Activated naive CD4-positive, alpha-beta T cell treated with anti-CD3 and anti-CD28 coated beads, Interleukin-2, amount 10 ng/mL, durations not matched to agents 7 days and 5 days (primary cell): ENCODE measurements at places on chromosomes 1 and 21.
A peak's percentile ranks its signal among the peaks of the same experiment; 100 is the strongest.

DNA sequence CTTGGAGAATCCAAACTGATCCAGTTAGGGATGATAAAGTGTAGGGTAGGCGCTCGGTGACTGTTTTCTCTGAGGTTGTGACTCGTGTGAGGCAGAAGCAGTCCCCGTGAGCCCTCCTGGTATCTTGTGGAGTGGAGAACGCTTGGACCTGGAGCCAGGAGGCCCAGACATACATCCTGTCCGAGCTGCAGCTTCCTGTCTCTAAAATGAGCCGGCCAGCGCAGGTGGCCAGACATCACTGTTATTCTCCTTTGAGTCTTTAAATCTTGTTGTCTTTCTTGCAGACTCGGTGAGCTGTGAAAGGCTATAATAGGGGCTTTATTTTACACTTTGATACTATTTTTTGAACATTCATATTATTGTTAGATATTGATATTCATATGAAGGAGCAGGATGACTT is 12.3 kb downstream of the PCSK9 start:
- DNase-seq, result no peak

DNA sequence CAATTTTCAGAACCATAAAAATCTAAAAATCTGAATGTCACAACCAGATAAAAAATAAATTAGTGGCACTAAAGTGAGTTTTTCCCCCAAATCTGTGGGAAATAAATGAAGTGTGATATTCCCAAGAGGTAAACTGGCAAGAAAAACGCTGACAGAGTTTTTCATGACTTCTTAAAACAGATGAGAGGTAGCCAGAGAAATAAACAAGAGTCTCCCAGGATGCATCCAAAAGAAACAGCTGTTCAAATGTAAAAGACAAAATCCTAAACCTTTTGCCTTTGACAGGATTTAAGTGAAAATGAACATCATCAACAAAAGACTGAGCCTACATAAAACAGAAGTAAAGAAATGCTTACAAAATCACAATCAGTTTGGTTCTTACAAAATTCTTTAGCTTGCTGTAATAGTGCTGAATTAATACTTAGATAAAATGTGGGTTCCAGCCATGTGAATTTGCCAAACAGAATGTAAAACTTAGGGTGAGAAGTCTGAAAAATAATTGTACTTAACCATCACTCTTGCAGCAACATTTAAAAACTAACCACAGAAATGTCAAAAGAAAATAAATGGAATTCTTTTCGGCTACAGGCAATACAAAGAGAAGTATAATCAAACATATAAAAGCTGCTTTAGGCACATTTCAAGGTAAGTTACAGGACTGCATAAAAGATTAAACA is 133.6 kb downstream of the EIF4G3 start:
- no peak for DNase-seq

DNA sequence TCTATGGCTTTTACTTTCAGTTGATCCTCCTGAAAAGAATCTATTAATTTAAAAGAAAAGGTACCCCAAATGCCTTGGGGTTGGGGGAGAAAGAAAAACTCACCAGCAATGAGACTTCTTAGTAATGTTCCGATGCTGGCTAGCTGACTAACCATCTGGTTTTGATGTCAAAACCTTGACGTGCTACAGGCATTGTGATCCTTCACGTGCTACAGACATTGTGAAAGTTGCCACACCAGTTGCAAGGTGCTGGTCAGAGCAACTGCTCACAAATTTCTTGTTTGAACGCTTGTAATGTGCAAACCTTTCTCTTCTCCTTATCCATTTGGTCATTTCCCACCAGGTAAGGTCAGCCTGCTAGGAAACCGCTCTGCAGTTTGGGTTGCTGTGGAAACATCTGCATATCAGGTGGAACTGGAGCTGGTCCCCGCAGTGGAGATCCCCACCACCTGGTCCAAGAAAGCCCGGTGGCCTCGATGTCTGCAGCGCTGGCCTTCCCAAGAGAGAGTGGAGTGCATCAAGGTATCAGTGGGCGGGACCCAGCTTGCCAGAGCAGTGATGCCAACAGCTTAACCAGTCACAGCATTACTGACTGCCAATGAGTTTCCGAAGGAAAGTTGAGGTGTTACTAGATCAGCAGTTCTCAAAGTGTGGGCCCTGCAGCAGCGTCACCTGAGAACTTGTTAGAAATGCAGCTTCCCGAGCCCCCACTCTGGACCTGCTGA is 16.1 kb downstream of the MAB21L3 start:
- DNase-seq, result no peak

- DNase-seq, result no peak
These were observed 75.2 kb downstream of the MPZL1 start for GRCh38 chr1:167797015-167797414.

GRCh38 chr1:39960431-39960958 is 5.5 kb downstream of the MFSD2A start:
- peak; percentile 64 for DNase-seq

DNA sequence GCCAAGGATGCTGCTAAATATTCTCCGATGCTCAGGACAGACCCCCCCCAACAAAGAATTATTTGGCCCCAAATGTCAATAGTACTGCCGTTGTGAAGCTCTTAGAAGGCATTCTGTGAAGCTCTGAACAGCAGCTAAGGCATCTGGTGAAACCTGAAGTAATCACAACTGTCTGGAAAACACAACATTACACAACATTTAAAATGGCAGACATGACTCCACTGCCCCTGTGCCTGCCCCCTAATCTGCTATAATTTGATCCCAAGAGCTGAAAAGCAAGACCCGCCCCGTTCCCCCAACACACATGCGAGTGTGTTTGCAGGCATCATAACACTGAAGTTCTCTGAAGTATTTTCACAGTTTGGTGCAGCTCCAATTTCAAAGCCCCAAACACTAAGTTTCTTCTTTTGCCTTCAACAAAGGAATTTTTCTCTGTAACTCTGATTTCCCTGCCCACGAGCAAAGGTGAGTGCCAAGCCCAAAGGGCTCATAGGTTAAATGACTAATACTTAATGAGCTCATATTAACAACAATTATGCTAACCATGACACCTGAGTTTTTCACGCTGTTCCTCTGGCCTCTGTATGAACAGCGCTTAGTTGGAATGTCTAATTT is 129.2 kb downstream of the CLIC6 start:
- DNase-seq, result no peak

GRCh38 chr1:100851726-100852125 is 42.9 kb downstream of the EXTL2 start:
- no peak for DNase-seq

- DNase-seq, result no peak
These were observed 36.5 kb upstream of the TENT5B start for GRCh38 chr1:27049100-27049499.

DNA sequence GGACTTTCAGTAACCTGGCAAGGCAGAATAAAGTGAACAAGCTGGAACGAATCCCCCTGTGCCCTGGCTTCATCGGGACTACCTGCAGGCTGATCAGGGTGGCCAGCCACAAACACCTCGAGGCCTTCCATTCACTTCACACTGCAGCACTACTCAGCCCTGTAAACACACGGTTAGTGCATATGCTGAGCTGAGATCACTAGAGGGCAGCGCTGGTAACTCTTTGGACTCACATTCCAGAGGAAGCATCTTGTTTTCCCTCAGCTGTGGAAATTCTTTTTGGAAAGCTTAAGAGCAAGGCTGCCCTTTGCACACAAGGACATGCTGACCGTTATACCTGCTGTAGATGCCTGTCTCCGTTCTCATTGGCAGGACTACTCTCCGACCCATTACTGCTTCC is 32.1 kb downstream of the PCSK9 start:
- DNase-seq, result peak; percentile 32

DNA sequence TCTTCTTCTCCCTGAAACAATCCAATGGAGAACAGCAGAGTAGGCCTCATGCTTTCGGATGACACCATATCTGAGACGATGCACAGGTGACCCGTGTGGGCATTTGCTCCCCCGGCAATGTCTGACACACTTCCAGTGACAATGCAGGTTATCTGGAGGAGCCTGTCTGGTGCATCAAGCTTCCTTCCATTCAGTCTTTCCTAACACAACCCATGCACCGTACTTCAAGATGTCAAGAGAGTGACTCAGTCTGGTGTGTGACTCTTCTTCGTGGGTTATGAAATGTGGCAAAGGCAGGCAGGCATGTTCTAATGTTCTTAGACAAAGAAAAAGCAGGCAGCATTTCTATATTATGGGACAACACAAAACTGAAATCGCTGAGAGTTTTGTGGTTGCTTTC is 159.1 kb downstream of the EDEM3 start:
- DNase-seq, result no peak

DNA sequence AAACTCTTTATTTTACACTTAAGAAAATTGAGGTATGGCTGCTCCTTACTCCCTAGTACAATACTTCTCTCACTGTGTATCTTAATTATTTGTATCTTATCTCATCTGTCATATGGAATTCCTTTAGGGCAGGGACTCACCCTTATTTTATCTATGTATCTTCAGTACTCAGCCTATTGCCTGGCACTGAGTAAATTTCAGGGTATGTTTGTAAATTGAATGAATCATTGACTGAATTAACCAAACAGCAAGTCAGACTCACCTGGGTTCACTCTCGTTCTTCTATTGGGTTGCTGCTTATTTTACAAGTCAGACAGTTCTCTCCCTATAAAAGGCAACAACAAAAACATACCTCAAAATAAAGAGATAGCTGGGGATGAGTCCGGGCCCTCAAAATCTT is 63.8 kb downstream of the LAMC1 start:
- no peak for DNase-seq

GRCh38 chr1:43564551-43565348 is 34.1 kb downstream of the PTPRF start:
- no peak for DNase-seq

- DNase-seq, result no peak
These were observed 15.3 kb downstream of the DNAJC11 start for GRCh38 chr1:6686294-6686693.

GRCh38 chr1:37479255-37480124 is 5.1 kb downstream of the ZC3H12A start:
- peak; percentile 90 for DNase-seq

GRCh38 chr21:14321042-14321441 is 61.9 kb downstream of the HSPA13 start:
- no peak for DNase-seq

DNA sequence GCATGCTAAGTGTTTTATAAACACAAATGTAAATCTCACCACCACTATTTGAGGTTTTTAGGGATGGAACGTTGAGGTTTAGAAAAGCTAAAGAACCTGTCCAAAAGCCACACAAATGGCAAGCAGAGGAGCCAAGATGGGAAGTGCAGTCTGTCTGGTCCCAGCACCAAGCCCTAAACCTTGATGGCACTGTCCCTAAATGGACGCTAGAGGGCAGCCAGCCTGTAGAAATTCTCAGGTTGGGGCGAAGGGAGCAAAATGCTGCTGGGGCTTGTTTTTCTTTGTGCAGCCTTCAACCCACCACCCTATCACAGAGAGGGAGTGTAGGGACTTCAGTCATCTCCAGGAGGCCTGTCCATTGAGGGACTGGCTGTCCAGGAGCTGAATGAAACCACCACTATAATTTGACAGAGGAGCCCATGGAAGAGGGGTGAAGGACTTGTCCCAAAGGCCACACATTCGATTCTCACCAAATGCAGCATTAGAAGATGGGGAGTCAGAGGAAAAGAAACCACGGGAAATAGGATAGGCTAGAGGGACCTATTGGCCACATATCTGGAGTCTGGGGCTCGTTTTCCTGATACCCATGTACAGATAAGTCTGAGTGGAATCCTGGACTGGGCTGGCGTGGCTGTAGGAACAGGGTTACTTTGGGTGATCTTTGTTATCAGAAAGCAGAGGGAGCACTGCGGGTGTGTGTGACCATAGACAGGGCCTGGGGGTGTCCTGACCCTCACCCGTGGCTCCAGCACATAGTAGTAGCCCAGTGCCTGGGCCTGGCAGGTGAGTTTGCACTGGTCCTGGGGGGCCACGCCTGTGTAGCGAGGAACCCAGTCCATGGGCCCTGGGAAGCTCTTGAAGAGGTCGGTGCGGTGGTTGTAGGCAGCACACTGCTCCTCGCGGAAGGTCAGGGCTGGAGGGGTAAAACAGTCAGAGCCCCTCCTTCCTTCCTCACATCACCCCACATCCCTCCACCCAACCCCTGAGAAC is 6.1 kb downstream of the ADAMTS4 start:
- peak; percentile 78 for DNase-seq

GRCh38 chr1:247681288-247681897 is 1.9 kb upstream of the OR13G1 start:
- peak; percentile 58 for DNase-seq

DNA sequence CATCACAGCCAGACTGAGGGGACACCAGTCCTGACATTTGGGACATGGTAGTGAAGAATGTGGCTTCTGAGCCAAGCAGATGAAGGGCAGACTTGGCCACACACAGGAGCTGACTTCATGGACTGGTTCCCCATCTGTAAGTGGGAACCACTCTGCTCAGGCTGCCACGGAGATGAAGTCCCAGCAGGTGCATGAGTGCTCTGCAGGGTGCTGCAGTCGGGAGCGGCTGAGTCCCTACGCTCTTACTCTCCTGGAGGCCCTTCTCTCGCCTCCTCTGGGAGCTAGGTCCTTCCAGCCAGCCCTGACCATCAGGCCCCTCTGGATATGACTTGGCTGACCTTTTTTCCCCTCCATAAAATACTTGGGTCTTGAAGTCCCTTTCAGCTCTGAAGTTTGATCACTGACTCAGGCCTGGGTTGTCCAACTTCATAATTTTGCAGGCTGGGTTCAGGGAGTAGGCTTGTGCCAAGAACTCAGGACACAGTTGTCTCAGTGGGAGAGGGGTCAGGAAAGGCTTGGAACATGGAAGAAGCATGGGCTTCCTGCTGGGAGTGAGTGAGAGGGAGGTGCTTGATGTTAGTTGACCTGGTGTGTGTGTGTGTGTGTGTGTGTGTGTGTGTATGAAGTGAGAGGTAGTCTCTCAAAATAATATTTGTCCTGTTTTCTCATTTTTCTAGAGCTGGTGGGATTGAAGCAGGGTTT is 21.0 kb upstream of the EPS8L3 start:
- no peak for DNase-seq

DNA sequence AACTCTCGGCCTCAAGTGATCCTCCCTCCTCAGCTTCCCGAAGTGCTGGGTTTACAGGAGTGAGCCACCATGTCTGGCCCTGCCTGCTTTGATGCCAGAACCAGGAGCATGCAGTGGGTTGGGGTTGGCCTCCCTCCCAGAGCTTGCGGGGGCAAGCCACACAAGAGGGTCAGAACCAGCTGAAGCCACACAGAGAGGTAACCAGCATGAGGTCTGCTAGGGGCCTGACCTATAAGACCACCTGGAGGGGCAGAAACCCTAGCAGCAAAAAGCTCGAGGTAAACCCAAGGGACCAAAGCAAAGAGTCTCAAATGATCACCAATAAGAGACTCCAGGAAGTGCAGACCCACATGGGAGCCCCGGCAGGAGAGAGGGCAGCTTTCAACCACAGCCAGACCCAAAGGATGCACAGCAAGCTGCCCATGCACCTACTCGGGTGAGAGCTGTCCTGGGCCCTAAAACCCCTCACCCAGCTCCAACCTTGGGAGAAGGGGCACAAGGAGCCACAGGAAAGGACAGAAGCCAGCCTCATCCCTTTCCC is 81.2 kb downstream of the TOMM20 start:
- DNase-seq, result no peak
